ENCODE measurements at places on chromosomes 4 and X. TPM values are rescaled to one million over a fixed set of nuclear protein-coding genes. Genes with fewer than 3 reads are reported as not detected.

Gene OSTC
- 361 TPM for total RNA-seq

Gene GLOD5
- not detected for total RNA-seq

Gene TENM3
- total RNA-seq, result 91.0 TPM

Gene RTL3
- 1.3 TPM for total RNA-seq

Gene GABRB1
- total RNA-seq, result not detected

DNA sequence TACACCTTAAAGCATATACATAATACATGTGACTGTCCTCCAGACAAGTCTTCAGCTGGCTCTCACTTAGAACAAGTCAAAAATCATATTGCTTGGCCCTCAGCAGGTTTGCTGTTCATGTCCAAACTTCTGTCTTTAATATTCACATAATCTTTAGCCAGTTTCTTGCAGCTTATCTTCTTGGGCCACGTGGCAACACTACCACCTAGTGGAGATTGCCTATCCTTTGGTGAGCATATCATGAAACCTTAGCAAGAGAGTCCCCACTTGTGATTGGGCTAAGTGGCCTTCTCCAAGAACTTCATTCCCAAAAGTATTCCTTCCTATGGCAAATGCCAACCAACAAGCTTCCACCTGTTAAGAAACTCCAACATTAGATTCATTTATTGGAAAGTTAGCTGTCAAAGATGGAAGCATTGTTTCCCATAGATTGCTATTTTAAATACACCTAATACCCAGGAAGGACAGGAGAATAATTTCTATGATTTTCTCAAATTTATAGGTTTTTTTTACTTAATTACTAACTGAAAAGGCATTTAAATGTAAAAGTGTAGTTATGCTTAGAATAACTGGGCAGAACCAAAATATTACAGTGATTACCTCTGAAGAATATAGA is 231.9 kb upstream of the INTU start:
- peak; percentile 83 for DNase-seq

GRCh38 chr4:140893939-140894338 is 137.8 kb upstream of the TBC1D9 start:
- DNase-seq, result no peak

DNA sequence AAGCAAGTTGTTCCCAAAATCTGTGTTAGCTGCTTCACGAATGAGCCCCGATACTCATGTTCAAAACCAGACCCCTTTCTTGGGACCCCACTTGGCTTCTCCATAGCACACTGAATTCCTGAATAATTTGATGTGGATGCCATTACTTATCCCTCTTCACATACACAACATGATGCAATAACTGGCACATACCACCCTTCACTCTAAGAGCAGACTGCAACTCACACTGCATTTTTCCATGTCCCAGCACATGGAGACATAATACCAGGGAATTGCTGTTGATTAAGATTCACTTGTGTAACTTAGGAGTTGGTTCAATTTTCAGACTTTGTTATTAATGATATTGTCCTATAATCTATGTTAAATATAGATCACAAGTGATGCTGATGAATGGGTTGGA is 213.4 kb downstream of the MAML3 start:
- no peak for DNase-seq

- peak; percentile 61 for DNase-seq
Measured at GRCh38 chr4:54276641-54277430, 47.7 kb downstream of the PDGFRA start.

- DNase-seq, result no peak
Measured at GRCh38 chr4:2263926-2264321, 2.0 kb upstream of the MXD4 start.

- peak; percentile 49 for DNase-seq
Measured at GRCh38 chr4:139419388-139419914, 34.5 kb upstream of the RAB33B start.

All from myocyte (in vitro differentiated cells).